ENCODE measurements at places on chromosomes 3 and 15.

GRCh38 chr3:99920481-99921376 is 103.1 kb downstream of the CMSS1 start:
- no peak for DNase-seq

DNA sequence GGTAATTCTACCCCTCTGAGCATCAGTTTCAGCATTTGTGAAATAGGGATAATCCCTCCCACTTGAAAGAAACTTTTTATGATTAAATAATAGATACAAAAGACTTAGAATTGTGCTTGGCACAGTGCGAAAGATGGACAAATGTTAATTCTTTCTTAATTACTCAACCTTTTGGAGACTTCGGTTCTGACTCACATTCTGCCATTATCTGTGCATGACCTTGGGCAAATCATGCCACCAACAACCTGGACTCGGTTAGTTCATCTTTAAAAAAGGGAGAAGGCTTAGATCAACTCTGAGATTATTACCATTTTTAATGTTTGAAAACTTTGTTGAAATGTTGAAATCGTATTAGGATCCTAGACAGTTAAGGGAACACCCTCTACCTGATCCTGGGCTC is 40.6 kb upstream of the POLR2M start:
- DNase-seq = no peak

DNA sequence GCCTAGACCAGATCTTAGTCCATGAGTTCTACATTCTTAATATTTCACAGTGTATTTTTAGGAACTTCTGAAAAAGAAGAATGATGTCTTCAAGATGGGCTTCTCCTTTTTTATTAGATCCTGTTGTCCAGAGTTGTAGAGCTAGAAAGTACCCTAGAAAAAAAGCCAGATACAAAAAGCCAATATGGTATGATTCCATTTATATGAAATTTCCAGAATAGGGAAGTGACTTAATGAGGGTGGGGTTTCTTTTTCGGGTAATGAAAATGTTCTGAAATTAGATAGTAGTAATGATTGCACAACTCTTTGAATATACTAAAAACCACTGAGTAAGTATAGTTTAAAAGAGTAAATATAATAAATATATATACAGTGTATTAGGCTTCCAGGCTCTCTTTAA is 116.9 kb downstream of the NFKBIZ start:
- DNase-seq = no peak

DNA sequence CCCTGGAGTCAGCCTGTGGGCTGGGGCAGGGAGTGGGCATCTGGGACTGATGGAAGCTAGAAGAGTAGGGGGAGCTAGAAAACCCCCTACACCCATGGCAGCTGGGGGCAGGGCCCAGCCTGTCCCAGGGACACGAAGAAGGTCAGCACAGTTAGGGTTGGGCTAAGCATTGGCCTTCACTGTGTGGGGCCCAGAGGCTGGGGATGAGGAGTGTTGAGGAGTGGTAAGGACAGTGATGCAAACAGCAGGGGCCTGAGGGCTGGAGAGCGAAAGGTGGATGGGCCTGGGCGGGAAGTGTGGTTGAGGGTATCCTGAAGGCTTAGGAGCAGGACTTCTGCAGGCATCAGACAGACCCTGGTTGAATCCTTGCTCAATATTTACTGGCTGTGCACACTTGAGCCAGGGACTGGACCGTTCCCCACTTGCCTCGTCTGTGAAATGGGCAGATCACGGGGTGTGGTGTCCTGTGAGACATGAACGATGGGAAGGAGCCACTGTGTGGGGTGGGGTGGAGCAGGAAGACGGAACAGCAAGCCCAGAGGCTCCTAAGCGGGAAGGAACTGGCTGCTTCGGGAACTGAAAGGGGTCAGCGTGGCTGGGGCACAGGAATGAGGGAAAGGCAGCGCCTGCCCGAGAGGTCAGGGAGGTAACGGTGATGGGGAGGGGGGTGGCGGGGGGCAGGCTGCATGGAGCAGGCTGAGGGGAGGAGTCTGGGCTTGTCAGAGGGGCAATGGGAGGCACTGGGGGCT is 7.3 kb downstream of the PRKCD start:
- DNase-seq = no peak

DNA sequence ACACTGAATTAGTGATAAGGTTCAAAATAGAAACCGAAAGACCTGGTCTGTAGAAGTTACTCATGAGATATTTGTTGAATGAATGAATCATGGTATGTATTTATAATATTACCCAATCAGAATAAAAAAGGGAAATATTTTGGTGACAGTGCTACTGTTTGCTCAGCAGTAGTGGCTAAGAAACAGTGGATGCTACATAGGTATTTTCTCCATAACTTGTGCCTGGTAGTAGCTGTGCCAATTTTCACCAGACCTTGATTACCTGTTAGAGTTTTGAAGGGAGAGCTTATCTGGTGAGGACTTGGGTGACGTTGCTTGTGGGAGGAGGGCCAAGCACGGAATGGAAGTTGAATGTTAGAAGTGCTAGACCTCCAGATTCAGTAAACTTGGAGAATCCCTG is 14.3 kb downstream of the LIMD1 start:
- DNase-seq = no peak

DNA sequence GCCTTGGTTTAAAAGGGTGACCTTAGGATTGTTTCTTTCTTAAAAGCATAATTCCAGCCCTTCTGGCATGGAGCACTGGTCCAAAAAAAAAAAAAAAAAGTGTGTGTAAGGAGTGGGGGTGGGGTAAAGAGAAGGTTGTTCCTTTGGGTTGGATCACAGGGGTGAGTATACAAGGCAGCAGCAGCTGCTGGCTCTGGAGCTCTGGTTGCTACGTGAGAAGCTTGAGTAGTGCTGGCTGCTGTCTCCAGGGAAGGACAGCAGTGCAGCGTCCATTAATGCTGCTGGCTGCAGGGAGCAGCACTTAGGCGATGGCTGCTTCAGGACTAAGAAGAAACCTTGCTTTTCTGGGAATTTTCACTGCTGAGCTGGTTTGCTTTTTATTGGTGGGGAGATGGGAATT is 2.3 kb downstream of the SETD5 start:
- no peak for DNase-seq

DNA sequence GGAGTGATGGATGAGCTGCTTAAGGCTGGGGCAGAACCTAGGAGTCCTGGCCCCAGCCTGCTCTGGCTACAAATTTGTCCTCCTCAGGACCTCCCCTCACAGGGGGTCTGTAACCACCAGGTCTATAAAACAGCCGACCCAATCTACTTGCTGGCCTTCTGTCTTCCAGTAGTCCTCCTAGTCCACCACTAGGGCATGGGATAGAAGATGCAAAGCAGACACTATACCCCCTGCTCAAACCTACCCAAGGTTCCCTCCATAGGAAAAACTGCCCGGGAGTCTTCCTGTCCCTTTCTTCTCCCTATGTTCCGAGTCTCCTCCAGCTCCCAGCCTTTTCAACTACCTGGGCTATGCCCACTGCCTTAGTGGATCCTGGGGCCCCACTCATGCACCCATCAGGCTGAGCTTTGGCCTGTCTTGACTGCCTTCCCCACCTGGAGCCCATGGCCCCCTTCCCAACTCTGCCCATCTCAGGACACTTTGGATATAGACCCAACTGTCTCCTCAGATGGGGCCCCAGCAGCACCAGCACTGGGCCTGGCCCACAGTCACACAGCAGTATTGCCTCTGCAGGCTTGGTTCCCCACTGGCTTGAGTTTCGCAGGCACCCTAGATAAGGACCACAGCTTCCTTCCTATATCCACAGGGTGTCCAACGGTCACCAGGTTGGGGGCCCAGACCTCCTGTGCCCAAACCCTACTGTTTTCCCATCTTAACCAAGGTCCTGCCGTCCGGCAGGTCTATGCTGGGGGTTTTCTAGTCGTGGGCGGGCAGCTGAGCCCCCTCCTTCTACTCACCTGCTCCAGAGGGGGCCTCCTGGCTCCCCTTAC is 1.1 kb downstream of the HYAL3 start:
- no peak for DNase-seq

- DNase-seq = no peak
Measured at GRCh38 chr3:48678566-48679380, 6.9 kb downstream of the NCKIPSD start.

- no peak for DNase-seq
Measured at GRCh38 chr3:66198437-66199088, 22.2 kb upstream of the SLC25A26 start.

DNA sequence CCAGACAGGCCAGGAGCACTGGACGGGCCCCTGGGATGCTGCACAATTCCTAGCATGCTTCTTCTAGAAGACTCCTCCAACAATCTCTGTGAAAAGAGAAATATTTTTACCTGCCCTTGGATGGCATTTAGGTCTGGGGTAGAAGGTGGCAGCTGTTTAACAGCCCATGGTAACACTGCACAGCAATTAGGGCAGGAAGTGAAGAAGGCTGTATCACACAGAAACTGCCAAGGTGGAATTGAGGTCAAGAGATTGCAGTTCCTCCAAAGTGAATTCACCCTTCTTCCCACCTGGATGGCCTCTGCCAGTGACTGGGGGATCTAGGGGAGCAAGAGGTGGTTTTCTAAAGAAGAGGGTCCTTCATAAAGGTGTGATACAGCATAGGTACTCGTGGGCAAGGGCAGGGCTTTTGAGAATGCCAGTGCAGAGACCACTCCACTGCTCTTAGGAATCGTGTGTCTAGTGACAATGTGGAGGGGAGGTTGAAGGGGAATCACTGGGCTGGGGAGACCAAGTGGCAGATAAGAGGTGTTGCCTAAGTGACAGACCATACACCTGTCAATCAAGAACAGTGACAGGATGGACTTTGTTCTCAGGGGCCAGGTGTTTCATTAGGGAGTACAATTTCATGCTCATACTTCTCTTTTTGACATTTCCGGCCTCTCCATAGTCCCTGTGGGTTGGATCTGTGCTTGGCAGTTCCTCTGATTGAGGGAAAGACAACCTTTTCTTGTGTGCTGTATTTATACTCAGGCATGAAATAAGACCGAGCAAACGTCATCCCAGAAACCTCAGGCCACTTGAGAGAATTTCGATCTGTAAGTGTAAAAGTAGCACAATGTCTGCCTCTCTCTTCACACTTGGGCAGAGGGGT is 83.5 kb upstream of the BCL6 start:
- DNase-seq = no peak

DNA sequence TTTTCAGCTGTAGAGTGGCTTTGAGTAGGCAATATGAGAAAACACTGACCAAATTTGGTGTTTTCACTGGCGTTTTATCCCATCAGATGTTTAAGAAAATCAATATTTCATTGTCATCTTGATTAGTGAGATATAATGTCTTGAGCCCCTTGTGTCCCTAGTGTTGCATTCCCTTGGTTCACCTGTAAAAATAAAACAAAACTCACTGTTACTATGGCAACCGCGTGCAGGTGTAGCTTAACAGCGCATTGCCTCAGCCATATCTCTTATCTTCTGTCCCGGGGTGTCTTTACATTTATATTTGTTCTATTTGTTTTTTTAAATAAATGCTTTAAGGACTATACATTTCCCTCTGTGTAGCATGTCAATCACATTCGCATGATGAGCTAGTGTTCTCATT is 551.6 kb downstream of the ZIC1 start:
- no peak for DNase-seq

DNA sequence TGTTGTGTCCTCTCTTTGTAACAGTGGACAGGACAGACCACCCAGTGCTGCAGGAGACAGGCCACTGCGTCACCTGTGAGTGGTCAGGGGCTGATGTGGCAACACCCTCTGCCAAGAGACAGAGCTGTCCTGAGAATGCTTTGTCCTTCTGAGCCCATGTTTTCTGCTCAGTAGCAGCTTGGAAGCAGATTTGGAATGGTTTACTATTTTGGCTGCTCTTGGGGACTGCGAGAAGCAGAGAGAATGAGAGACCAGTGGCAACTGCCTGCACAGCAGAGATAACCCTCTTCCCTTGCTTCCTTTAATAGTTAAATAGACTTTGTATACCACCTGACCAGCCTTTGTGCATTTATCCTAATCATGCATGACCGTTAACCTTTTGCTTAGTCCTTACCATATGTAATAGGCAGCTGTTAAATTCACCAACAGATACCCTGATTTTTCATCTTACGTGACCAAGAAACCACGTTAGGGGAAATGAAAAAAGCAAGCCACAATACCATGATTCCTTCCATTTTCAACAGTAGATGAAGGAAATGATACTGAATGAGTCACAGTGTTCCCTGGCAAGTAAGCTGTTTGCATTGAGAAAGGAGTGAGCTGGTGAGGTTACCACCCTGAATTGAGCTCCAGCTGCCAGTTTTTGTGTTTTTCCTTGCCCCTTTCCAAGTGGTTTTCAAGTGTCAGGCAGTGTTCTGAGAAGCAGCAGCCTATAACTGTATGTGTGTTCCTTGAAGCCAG is 35.5 kb downstream of the B3GALNT1 start:
- no peak for DNase-seq

DNA sequence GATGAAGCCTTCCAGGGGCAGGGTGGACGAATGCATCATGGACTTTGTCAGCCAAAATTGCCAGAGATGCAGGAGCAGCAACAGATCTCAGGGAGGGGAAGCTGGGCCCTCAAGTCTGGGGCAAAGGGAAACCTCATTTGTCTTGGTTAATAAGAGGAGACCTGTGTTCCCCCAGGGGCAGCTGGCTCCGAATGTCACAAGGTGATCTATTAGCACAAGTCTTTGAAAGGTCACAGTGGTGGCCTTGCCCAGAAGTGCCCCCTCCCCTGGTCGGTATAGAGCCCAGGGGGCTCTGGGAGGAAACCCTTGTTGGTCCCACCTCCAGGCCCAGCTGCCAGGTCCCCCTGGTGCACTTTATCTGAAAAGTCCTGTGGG is 46.2 kb downstream of the ABTB1 start:
- no peak for DNase-seq

- DNase-seq = no peak
Measured at GRCh38 chr3:67529337-67529736, 125.1 kb downstream of the SUCLG2 start.

DNA sequence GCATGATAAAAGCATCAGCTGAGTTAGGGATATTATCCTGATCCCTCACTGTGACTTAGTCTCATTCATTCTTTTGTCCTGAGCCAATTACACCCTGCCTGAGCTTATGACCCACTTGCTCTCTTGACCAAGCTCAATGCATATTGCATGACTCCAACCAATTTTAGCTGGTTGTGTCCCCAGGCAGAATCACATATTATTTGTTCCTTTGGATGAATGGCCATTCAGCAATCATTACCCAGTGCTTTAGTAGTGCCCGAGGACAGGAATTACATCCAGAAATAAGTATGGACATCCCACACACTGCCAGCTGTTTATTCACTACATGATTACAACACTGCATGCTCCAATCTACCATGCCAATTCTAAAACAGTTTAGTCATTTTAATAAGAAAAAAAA is 322.5 kb downstream of the ZBBX start:
- no peak for DNase-seq

- DNase-seq = no peak
Measured at GRCh38 chr3:157098121-157098822, 61.7 kb downstream of the CCNL1 start.

- no peak for DNase-seq
Measured at GRCh38 chr3:44942202-44942921, 33.6 kb downstream of the ZDHHC3 start.
